ENCODE measurements at places on chromosomes 7 and 10. TPM values are rescaled to one million over a fixed set of nuclear protein-coding genes. Genes with fewer than 3 reads are reported as not detected.
A peak's percentile ranks its signal among the peaks of the same experiment; 100 is the strongest.

- no peak for ATAC-seq
Observed at GRCh38 chr10:117987244-117987909, 59.4 kb downstream of the RAB11FIP2 start.

- no peak for ATAC-seq
Observed at GRCh38 chr7:500521-501420, 18.9 kb downstream of the PDGFA start.

DNA sequence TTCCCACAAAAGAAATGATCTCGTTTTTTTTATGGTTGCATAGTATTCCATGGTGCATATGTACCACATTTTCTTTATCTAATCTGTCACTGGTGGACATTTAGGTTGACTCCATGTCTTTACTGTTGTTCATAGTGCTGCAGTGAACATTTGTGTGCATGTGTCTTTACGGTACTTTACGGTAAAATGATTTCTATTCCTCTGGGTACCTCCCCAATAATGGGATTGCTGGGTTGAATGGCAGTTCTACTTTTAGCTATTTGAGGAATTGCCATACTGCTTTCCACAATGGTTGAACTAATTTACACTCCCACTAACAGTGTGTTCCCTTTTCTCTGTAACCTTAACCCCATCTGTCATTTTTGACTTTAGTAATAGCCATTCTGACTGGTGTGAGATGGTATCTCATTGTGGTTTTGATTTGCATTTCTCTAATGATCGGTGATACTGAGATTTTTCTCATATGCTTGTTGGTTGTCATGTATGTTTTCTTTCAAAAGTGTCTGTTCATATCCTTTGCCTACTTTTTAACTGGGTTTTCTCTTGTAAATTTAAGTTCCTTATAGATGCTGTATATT, 37.2 kb downstream of the MKLN1 start:
- no peak for ATAC-seq

CPA2 gene
- not detected for total RNA-seq

DNA sequence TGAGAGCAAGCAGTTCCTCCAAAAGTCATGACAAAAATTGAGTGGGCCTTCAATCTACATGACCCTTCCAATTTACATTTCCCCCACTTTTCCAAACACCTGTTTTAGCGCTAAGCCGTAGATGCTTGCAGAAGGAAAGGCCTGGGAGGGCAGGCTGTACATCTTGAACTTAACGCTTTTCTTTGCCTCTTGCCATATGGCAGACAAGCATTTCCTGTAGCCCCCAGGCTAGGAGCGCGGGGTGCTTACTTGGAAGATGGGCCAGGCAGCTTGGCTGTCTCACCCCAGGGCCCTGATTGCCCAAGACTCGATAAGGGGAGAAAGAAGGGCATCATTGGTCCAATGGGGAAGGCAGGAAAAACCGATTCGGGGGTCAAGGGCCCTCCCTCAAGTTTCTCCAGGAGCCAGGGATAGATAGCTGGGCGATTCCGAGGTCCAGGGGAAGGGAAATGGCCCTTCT, 1.8 kb downstream of the HOXA10 start:
- no peak for ATAC-seq

DNA sequence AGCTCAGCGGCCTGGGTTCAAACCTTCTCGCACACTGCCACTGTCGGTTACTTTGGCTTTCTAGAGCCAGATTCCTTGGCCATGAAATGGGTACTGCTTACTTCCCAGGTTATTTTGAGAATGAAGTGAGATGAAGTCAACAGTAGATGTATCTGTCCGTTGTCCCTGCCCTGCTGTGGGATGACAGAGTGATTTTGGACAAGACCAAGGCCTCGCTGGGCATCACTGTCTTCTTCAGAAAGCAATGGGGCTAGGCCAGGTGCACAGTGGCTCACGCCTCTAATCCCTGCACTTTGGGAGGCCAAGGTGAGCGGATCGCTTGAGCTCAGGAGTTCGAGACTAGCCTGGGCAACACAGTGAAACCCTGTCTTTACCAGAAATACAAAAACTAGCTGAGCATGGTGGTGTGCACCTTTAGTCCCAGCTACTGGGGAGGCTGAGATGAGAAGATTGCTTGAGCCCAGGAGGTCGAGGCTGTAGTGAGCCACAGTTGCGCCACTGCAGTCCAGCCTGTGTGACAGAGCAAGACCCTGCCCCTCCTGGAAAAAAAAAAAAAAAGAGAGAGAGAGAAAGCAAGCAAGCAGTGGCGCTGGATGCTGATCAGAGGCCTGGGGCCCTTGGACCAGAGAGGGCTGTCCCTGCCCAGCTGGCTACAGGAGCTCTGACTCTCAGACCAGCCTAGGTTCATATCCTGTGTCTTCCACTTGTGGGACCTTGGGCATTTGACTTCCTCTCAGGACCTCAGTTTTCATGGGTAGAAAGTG, 25.8 kb downstream of the ZMIZ1 start:
- ATAC-seq = no peak

DNA sequence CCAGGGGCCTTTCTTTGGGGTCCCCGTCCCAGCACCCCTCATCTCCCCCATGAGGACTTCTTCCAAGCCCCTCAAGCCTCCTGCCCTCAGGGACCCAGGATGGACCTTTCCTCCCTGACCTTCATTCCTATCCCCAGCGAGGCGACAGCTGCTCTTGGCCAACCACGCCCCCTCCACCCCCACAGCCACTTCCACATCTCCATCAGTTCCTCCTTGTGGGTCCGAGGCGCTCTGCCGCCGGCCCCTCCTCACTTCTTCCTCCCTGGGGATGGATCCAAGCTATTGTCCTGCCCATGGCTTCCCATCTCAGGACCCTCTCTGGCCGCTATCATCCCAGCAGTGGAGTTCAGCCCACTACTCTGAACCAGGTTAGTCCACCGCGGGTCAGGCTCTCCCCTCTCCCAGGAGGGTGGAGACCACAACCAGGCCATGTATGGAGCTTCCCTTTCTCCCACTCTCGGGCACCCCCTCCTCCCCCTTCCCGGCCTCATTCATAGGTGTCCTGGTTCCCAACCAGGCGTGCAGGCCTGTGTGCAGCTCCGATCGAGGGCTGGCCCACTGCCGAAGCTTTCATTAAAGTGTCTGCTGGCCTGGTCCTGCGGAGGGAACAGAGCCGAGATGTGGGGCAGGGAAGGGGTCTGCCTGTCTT, 1.7 kb upstream of the SH2B2 start:
- ATAC-seq = no peak

EPDR1 gene
- 14.3 TPM for total RNA-seq

DNA sequence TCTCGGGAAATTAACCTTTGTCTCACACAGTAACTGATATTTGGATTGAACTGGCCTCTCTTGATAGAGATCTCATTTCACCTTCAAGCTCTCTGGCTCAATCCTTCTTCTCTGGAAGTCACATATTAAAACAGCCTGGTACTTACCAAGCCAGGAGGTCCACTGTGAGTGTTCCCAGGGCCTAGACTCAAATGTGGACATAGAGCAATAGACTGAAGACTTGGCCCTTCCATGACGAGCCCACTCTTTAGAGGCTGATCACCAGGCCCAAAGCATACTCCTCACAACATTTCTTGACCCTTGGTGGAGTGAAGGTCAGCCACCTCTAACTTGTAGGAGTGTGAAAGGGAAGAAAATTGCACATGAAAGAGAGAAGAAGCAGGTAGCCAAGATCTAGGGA, 38.5 kb downstream of the COL1A2 start:
- no peak for ATAC-seq

DNA sequence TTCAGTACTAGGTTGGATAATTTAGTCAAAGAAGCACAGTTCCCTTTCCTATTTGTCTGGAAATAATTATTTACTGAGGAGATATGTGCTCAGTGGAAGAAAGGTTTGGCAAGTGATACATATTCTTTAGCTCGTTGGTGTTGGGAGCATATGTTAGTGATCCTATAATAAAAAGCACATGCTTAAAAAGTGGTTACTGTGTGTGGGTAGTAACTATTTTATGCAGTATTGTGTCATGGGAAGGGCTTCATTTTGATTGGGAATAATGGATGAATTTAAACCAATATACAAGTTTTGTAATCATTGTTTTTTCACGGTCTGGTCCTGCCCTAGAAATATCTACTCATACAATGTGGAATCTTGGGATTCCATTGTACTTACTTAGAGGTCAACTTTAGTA, 188.7 kb upstream of the PPP1R3A start:
- ATAC-seq = no peak

TMEM139 gene
- total RNA-seq = not detected

MSS51 gene
- total RNA-seq = 3.9 TPM

KCND2 gene
- total RNA-seq = 0.40 TPM

DNA sequence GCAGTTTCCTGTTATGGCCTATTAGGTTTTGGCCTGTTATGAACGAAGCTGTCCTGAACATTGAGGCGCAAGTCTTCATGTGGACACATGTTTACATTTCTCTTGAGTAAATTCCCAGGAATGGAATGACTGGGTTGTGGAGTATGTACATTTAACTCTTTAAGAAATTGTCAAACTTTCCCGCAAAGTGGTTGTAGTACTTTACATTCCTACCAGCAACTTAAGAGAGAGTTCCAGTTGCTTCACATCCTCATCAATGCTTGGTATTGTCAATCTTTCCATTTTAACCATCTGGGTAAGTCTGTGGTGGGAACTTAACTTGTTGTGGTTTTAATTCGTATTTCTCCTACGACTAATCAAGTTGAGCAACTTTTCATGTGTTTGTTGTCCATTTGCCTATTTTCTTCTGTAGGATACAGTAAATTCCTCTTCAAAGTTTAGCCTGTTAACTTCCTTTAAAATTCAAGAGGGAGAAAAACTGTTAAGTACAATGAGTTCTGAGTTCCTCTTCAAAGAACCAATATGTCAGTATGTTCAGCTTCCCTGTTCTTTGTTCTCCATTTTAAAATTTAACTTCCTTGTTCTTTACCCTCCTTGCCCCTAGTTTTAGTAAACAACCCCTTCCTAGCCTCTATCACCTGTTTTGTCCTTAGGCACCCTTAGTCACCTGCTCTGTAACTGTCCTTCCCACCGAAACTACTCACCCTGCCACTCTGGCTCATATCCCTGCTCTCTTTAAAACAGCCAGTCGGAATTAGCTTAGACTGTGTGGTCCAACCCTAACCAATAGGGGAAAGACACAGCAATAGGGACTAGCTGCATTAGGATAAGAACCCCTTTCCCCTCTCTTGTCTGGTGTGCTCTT, 74.0 kb downstream of the FAM241B start:
- ATAC-seq = no peak

DNA sequence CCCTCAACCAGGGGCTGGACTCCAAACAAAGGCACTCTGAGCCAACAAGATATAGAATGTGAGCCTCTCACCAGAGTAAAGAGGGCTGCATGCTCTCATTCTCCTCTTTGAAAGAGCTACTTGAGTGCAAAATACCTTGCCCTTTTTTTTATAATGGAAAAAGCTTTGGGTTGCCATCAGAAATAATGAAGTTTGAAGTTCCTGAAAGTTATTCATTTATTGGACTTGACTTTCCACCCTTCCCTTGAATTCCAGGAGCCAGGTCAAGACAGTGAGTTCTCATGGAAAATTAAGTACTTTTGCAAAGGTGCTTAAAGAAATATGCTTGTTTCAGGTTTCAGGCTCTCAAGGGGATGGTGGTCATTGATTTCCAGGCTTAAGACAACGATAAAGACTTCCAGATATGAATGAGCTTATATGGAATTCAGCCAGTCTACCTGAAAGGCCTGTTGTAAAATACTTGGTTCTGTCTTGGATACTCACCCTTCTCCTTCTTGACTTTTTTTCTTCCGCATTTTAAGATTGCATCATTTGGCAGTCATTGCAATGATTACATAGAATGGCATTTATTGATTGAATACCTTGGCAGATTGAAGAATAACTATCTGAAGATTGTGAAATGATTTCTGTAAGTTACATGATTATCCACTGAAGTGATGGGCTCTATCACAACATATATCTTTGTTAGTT, 696.4 kb downstream of the INHBA start:
- ATAC-seq = no peak

LRCH4 gene
- 52.5 TPM for total RNA-seq

FAM171A1 gene
- total RNA-seq = 15.5 TPM

GRCh38 chr10:82867056-82867455, 992.1 kb downstream of the NRG3 start:
- ATAC-seq = no peak

PRKG1 gene
- total RNA-seq = 41.9 TPM

- ATAC-seq = no peak
Observed at GRCh38 chr10:95793401-95794045, 37.6 kb downstream of the ENTPD1 start.

GRCh38 chr10:128160297-128160711, 34.1 kb upstream of the MKI67 start:
- ATAC-seq = no peak

GRCh38 chr10:92990615-92991014, 70.0 kb upstream of the CYP26C1 start:
- ATAC-seq = no peak

DNA sequence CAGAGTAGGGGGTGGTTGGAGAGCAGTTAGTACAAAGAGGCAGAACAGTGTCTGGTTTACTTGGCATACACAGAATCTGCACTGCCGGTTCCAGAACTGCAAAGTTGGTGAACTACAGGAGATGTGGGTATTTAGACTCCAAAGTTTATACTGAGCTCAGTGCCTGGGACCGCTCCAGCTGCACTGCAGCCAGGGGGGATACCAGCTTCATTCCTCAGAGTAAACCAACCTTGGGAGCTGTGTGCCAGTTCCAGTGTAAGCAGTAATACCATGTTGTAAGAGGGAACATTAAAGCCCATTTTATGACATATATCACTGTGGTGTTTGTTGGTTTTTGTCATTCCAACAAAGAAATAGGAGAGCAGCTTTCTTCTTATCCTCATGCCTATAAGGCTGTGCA, 23.4 kb downstream of the LOXL4 start:
- peak; percentile 85 for ATAC-seq

DNA sequence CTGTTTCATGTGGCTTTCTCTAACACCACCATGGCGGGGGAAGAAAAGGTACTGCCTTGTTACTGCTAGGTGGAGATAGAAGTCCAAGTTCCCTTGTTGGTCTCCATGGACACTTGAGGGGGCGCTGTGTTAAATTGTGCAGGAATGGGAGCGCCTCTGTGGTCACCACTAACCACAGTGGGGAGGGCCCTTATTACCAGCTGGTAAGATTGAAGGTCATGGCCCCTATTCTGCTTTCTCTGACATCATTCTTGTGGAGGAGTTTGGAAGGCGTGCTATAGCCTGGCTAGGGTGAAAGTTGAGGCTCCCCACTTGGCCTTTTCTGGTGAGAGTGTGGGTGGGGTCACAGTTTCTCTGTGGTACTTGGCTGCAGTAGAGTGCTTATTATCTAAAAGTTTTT, 14.9 kb upstream of the MXI1 start:
- no peak for ATAC-seq

GIMAP8 gene
- total RNA-seq = 19.1 TPM

LIPJ gene
- total RNA-seq = not detected

- ATAC-seq = peak; percentile 41
Observed at GRCh38 chr7:93902777-93903423, 3.5 kb upstream of the GNGT1 start.

GRCh38 chr10:120996456-120997034, 145.4 kb downstream of the WDR11 start:
- no peak for ATAC-seq

RGR gene
- total RNA-seq = 1.1 TPM

- no peak for ATAC-seq
Observed at GRCh38 chr7:41277561-41277960, 425.3 kb downstream of the INHBA start.

GRCh38 chr7:142506601-142507000, 242.7 kb upstream of the PRSS1 start:
- no peak for ATAC-seq

- no peak for ATAC-seq
Observed at GRCh38 chr10:79236433-79236765, 110.9 kb upstream of the PPIF start.

TMEM130 gene
- total RNA-seq = 0.15 TPM

GRCh38 chr10:70885481-70885880, 2.9 kb downstream of the PCBD1 start:
- ATAC-seq = no peak

GRCh38 chr7:107891636-107892366, 818 bp downstream of the DLD start:
- no peak for ATAC-seq

Measured in gastroesophageal sphincter (tissue), 4 donors.